ENCODE measurements at places on chromosomes 5 and 9.

- DNase-seq = no peak
These were observed 145.3 kb downstream of the PLK2 start for GRCh38 chr5:58314356-58315210.

- no peak for DNase-seq
These were observed 26.1 kb upstream of the RASA1 start for GRCh38 chr5:87241555-87241954.

GRCh38 chr9:97766092-97766491 is 69.0 kb upstream of the XPA start:
- no peak for DNase-seq

DNA sequence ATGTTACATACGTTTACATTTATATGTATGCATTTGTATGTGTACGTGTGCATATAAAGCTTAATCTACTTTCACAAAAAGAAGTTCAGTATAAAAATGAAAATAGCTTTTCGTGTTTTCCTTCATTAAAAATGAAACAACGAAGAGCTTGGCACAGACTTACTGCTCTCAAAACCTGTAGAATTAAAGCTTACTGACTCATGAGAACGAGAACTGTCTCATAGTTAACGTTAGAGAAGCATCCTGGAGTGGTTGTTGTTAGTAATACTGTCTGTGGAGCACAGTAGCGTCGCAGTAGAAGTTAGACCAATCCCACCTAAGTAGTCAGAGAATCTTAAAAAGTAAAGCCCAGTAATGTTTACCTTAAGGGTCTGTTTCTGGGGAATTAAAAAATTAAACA is 1.3 kb downstream of the MAT2B start:
- no peak for DNase-seq

- DNase-seq = no peak
These were observed 11.3 kb downstream of the AHRR start for GRCh38 chr5:332843-333242.
